Omental fat pad (tissue), 4 donors: ENCODE measurements at places on chromosomes 2 and 18.

GRCh38 chr2:206231669-206232286, 42.7 kb upstream of the ZDBF2 start:
- no peak for DNase-seq

DNA sequence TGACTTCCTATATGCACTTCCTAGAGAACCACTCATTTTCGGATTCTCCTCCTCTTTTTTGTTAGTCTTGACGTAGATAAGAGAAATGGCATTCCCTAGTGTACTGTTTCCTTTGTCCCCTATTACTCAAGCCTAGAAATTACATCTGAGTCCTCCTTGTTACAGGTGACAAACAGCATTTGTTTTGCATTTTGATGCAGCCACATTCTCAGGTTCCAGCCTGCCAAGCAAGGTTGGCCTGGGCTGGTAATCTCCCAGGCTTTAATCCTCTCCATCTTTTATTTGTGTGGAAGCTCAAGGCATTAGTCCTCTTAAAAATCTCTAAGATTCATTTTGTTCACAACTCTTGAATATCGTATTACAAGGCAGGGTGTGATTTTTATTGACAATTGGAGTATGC, 318.0 kb upstream of the NRP2 start:
- DNase-seq: no peak

DNA sequence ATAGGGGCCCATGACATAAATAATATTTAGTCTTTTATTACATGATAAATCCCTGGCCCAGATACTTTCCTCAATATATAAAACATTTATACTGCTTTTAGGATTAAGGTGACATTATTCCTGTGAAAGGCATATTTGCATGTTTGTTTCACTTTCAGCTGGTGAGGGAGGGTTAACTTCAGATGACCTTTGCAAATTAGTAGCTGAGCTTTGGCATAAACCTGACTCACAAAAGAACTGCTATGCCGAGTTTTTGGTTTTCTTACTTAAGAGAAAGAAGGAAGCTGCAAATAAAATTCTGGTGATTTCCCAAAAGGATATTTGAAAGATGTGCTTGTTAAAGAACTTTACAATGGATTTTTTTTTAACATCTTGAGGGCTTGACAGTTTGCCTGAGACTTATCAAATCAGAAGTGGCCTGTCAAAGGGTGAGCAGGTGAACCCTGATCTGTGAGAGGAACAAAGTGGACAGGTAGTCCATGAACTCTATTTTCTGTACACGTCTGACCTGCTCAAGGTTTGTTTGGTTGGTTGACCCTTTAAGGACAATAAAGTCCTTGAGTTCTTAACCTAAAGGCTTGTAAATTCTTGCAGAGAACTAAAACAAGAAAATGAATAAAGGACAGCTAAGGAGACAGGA, 93.5 kb downstream of the FAM124B start:
- no peak for DNase-seq

- no peak for DNase-seq
Observed at GRCh38 chr18:45662468-45662867, 47.2 kb downstream of the SLC14A2 start.

- no peak for DNase-seq
Observed at GRCh38 chr2:37679072-37679695, 7.7 kb upstream of the CDC42EP3 start.

DNA sequence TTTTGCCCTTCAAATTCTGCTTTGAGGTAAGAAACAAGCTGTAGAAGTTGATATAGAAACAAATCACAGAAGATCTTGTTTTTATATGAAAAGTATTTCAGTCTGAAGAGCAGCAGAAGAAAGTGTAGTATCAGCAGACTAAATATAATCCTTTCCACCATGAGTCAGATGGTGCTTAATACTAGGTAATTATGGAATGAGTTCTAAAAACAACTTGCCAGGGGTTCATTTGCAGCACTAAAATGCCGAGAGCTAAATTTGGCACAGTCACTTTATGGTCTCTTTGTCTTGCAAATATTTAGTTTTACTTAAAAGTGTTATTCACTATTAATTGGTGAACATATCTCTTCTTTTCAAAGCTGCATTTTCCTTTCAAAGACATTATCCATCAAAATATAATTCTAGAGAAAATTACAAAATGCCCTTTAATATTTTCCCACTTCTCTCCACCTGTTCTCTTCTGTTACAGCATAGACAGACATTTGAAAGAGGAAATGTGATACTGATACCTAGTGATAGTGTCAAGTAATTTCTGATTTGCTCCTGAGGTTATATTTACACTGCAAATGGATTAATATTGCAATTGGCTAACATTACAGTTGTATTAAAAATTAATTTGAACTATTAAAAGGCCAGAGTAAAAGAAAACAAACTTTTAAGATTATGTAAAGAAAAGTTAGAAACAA, 5.3 kb downstream of the MYL1 start:
- no peak for DNase-seq

DNA sequence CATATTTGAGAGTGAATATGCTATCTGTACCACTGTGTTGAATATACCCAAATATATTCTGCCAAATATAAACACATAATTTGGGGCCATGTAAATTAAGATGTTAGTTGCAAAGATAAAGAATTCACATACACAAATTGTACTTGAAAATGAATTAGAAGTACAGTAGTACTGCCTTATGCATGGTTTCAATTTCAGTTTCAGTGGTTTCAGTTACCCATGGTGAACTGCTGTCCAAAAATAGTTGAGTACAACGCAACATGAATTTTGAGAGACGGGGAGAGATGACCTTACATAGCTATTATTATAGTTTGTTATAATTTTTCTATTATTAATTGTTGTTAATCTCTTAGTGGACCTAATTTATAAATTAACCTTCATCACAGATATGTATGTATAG, 1313.0 kb upstream of the FAM98A start:
- no peak for DNase-seq

GRCh38 chr2:208268156-208268952, 2.3 kb downstream of the PIKFYVE start:
- no peak for DNase-seq

DNA sequence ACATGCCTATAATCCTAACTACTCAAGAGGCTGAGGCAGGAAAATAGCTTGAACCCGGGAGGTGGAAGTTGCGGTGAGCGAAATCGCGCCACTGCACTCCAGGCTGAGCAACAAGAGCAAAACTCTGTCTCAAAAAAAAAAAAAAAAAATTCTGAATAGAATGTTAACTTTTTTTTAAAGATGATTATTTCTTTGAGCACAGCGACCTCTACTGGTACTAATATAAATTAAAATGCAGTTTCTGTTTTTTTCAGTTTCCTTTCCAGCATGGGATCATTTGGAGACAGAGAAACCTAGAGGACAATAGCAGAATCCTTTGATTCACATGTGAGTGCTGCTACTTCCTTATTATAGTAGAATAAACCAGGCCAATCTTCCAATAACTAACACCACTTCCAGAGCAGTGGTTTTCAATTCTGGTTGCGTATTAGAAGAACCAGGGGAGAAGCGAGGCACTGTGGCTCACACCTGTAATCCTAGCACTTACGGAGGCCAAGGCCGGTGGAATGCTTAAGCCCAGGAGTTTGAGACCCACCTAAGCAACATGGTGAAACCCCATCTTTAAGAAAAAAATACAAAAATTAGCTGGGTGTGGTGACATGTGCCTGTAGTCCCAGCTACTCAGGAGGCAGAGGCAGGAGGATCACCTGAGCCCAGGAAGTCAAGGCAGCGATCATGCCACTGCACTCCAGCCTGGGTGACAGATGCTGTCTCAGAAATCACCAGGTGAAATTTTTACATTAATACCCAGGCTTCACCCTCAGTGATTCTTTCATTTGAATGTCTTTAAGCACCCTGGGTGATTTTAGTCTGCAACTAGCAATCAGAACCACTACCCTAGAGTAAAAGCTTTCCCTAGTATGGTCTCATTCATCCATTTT, 10.1 kb downstream of the SRSF7 start:
- DNase-seq: no peak

GRCh38 chr2:63399156-63399555, 189.1 kb downstream of the WDPCP start:
- no peak for DNase-seq

DNA sequence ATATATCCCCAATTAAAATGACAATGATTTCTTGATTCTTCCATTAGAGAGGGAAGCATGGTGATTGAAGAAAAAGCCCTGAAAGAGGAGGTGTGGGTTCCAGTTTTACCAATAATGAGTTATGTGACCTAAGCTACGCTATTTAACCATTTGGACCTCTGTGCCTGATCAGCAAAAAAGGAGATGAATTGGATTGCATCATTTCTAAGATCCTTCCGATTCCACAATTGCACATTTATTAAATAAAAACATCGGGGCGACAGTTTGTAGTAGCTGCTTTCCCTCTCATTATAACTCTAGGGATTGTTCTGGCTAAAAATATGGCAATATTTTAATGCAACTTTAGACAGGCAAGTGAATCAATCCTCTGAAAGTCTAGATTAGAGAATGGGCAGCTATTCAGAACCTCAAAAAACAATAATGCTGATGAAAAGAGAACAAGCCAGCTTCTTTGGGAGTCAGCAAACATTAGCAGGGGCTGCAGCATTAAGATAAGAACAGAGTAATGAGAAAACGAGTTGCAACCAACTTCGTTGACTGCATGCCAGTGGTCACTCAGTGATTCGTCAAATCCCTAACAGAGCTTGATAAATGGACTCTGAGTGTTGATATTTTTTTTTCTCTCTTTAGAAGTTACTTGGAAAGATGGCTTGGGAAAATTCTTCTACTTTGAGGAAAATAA, 301.2 kb downstream of the AGPS start:
- no peak for DNase-seq

DNA sequence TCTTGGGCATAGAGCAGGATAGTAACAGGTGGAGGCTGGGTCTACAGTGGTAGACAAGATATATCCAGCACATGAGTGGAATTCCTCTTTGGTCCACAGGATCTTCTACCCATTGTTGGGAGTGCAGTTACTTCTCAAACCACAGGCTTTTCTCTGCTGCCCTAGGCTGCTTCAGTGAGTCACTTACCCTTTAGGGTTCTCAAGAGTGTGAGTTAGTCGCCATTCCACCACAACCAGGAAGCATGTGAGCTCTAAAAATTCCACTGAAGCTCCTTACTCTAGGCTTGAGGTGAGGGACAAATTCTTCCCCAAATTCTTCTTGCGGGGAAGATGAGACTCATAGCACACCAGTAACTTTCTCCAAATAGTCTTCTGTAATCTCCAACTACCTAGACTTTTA, 189.4 kb downstream of the PLCL1 start:
- no peak for DNase-seq

GRCh38 chr18:79684283-79684631, 4.7 kb downstream of the CTDP1 start:
- no peak for DNase-seq

- DNase-seq: no peak
Observed at GRCh38 chr2:102780467-102780866, 18.6 kb downstream of the TMEM182 start.

- no peak for DNase-seq
Observed at GRCh38 chr2:158647436-158648231, 147.5 kb upstream of the DAPL1 start.

- DNase-seq: no peak
Observed at GRCh38 chr2:126239320-126239955, 416.5 kb upstream of the GYPC start.

DNA sequence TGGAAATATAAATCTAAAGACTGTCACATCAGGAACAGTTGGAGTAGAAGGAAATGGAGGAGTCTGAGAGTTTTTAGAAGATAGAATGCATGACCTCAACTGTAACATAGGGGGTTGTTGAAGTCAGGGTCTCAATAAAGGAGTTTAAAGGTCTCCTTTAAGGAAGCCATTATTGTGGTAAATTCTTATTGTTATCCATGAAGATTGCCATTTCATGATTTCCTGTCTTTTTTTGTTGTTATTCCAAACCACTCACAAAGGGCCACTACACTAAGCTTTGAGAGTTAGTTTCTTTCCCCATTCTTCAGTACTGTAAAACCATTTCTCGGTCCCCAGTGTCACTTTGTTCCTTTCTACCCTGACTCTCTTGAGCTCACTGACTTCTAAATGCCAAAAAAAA, 134.0 kb downstream of the DTNA start:
- no peak for DNase-seq

DNA sequence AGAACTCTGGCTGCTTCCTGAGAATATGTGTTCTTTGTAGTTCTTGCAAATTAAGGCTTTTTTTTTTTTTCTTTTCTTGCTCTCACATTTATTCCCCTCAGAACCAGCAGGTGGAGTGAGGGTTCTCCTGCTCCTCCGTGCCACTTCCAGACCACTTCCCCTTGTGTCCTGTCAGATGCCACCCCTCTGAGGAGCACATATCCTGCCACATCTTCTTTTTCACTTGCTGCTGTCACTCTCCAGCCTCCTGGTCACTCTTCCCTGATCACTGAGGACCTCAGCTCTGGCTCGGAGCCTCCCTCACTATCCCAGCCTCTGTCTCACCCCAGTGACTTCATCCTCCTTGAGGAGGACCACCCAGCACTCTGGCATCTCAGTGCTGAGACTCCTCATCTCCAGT, 100.5 kb downstream of the TACR1 start:
- no peak for DNase-seq

- no peak for DNase-seq
Observed at GRCh38 chr18:45568017-45568416, 47.3 kb upstream of the SLC14A2 start.

DNA sequence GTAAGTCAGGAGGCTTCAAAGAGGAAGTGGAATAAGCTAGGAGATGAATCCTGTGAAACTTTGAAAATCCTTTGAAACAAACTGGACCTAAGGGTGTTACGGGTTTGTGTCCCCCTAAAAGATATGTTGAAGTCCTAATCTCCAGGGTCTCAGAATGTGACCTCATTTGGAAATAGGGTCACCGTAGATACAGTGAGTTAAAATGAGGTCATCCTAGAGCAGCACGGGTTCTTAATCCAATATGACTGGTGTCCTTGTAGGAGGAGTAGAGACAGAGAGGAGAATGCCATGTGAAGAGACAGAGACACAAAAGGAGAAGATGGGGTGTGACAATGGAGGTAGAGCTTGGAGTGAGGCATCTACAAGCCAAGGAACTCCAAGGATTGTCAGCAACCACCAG, 26.9 kb upstream of the NEB start:
- DNase-seq: no peak

DNA sequence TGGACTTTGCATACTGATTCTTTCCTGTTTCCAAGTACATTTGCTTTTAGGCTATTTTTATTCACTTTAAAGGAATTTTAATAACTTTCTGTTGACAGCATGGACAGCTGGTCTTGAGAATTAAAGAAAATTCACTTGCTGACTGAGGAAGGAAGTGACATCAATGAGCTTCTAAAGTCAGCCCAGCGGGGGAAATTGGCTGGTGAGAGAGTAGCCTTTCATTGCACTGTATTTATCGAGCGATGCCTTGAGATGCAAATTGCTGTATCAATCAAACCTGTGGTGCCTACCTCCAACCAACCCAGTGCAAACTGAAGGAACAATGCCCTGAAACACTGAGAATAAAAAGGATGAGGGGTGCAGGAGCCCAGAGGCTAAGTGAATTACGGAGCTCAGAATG, 91.4 kb upstream of the AQP4 start:
- DNase-seq: no peak

GRCh38 chr18:56207989-56208388, 430.4 kb downstream of the TXNL1 start:
- DNase-seq: no peak
